T-cell (primary cell): ENCODE measurements at places on chromosomes 6 and 20. TPM values are rescaled to one million over a fixed set of nuclear protein-coding genes. Genes with fewer than 3 reads are reported as not detected.
A peak's percentile ranks its signal among the peaks of the same experiment; 100 is the strongest.

GRCh38 chr20:33005132-33005566, 916 bp upstream of the SUN5 start:
- DNase-seq = peak; percentile 16

RBM24 gene
- total RNA-seq = not detected

TBXT gene
- not detected for total RNA-seq

ADGRB3 gene
- not detected for total RNA-seq

GRCh38 chr6:6661191-6661590, 72.7 kb downstream of the LY86 start:
- no peak for DNase-seq

PI3 gene
- total RNA-seq = not detected

WFDC2 gene
- total RNA-seq = not detected

NRN1 gene
- 0.33 TPM for total RNA-seq

APOM gene
- total RNA-seq = 2.1 TPM

GRCh38 chr6:156808287-156808686, 31.1 kb downstream of the ARID1B start:
- DNase-seq = no peak

DNA sequence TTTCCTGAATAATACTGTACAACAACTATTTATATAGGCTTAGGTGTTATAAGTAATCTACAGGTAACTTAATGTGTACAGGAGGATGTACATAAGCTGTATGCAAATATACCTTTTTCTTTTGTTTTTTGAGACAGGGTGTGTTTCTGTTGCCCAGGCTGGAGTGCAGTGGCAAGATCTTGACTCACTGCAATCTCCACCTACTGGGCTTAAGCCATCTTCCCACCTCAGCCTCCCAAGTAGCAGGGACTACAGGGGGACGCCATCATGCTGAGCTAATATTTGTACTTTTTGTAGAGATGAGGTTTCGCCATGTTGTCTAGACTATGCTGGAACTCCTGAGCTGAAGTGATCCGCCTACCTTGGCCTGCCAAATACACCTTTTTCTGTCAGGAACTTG, 191.7 kb upstream of the ZNF217 start:
- DNase-seq = no peak

DNA sequence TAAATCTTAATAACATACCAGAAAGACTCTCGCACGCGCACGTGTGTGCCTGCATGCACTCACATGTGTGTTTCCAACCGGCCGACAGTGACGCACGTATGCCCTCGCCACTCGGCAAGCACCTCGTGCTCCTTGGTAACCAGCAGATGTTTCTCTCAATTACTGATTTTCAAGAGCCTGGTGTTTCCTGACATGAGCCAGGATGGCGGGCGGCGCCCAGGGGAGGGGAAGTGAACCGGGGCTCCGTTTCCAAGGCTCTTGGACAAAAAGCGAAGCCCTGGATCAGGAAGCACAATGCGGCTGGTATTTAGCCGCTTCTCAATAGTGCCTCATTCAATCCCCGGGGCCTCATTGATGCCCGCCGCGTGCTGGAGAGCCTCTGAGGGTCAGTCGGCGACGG, 37.7 kb downstream of the PMEPA1 start:
- DNase-seq = no peak

SCRT2 gene
- not detected for total RNA-seq

GRCh38 chr6:33654831-33655554, 33.9 kb downstream of the ITPR3 start:
- DNase-seq = no peak

DNA sequence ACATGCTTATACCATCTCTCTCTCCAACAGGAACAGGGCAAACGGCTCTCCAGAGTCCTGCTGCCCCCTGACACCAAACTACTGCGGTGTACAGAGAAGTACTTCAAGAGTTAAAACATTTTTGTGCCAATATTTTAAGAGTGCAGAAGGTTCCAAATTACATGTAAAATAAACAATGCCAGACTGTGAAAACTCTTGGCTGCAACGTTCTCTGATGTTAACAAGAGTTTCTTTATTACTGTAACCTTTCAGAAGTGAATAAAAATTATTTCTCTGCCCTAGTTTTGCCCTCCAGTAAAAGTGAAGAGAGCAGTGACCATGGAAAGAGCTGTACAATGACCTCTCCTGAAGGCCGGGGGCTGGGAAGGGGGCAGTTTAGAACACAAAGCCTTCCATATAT, 41.4 kb upstream of the FAM83C start:
- DNase-seq = no peak

DNA sequence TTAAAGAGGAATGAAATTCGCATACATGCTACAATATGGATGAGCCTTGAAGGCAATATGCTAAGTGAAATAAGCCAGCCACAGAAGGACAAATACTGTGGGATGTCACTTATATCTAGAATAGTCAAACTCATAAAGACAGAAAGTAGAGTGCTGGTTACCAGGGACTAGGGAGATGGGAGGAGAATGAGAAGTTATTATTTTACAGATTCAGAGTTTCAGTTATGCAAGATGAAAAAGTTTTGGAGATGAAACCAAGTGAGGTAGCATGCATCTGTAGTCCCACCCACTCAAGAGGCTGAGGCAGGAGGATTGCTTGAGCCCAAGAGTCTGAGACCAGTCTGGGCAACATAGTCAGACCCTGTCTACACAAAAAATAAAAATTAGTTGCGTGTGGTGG, 82.5 kb upstream of the ARID1B start:
- no peak for DNase-seq

CYB5R4 gene
- total RNA-seq = 20.2 TPM

DNA sequence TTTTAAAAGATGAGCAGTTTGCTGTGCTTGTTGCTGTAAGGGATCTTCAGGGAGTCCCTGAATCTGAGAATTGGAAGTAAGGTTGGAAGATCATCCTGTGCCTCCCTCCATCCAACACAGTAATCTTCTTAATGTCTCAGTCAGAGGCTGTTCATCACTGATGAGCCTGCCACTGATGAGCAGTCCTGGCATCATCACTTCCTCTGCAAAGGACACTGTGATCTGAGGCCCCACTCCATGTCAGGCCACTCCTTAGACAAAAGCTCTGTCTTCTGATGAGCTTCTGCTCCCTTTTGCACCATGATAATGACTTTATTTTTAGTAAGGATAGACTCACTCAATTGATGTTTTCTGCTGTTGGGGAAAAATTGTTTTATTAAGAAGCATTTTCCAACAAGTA, 121.0 kb downstream of the UST start:
- DNase-seq = no peak

- no peak for DNase-seq
These were observed 3.4 kb upstream of the GZF1 start for GRCh38 chr20:23358563-23358906.

PLA2G7 gene
- not detected for total RNA-seq

PGC gene
- total RNA-seq = not detected

DNA sequence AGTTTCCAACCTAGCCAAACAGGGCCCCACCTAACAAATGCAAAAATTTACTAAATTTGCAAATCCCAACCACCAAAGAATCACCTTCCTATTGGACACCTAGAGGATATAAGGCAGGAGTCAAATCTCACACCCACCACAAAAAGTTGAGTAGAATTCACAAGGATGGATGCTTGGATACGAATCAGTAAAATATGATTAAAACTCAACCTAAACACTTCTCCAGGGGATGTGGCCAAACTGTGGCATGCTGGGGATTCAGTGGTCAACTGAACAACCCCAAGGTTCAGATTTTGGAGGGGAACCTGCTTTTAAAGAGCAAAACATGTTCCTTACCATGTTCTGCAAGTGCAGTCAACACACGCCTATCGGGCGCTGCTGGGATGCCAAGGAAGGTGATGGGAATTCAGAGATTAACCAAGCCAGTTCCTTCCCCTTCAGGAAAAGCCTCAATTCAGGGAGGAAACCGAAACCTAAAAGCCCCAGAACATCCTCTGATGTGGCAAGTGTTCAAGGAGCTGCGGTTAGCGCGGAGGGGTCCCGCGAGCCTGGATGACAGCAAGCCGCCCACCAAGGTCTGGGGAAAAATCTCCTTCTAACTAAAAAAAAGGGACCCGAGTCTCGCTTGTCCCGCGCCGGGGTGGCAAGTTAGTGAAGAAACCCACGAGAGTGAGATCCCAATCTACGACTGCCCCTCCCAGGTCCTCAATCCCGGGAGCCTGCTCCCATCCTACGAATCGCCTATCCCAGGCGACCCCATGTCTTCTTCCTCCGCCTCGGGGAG, 902 bp downstream of the SAMHD1 start:
- no peak for DNase-seq

- no peak for DNase-seq
These were observed 80.8 kb downstream of the RCAN2 start for GRCh38 chr6:46410334-46410953.

GRCh38 chr6:110545081-110545872, 68.9 kb upstream of the SLC22A16 start:
- DNase-seq = no peak

GRCh38 chr20:49682798-49683197, 30.9 kb downstream of the B4GALT5 start:
- DNase-seq = no peak

- DNase-seq = no peak
These were observed 225.8 kb upstream of the SOX4 start for GRCh38 chr6:21367649-21368154.

- no peak for DNase-seq
These were observed 122.5 kb upstream of the TIAM2 start for GRCh38 chr6:154872542-154873114.

- DNase-seq = no peak
These were observed at the start of gene DDR1 for GRCh38 chr6:30883685-30884520. Gene DDR1 (plus strand): TSS chr6:30884519. CDS start chr6:30888730, 4,211 bp downstream.

DNA sequence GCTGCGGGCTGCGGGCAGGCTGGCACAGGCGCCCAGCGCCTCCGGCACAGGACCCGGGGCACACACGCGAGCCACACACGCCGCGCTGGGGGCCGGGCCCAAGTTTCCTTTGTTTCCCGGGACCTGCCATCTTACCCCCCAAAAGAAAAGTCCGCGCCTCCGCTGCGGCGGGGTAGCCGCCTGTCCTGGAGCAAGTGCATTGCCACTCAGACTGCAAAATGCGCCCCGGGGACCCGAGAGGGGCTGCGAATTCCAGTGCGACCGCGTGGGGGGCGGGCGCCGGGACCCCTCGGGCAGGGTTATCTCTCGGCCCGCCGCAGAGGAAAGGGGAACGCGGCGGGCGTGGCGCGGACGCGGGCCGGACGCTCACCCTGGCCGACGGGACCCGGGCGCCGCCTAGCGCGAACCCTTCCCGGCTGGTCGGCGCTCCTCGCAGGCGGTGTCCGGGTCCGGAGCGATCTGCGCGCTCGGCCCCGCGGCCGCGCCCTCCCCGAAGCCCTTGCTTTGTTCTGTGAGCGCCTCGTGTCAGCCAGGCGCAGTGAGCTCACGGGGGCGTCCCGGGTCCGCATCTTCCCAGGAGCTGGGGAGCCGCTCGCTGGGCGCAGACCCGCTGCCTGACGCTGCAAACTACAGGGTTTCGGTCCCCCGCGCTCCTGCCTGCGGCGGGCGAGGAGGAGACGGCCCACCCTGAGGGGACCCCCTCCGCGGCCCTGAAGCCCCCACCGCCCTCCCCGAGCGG, 639 bp upstream of the CD24 start:
- DNase-seq = no peak

TCF15 gene
- total RNA-seq = not detected

HLA-DRB1 gene
- 25.9 TPM for total RNA-seq

ZSCAN23 gene
- 1.3 TPM for total RNA-seq

OOEP gene
- total RNA-seq = not detected

GRCh38 chr6:29709188-29709587, 14.0 kb upstream of the HLA-F start:
- no peak for DNase-seq

DNA sequence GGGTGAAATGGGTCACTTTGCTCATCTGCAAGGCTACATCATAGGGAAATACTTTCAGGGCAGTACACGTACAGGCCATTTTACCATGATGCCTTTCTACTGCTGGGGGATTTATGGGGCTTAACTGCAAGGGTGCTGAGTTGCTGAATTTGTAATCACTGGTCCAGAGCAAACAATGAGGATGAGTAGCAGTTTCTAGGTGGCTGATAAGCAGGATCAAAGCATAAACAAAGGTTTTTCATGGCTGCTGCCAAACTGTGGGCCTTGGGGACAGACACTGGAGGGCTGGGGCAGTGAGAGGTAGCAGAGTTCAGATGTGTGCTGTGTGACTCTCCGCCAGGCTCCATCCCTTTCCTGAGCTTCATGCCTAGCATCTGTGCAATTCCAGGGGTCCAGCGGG, 68.3 kb downstream of the CNBD2 start:
- no peak for DNase-seq

GRCh38 chr6:43845646-43846045, 75.6 kb downstream of the VEGFA start:
- no peak for DNase-seq

DNA sequence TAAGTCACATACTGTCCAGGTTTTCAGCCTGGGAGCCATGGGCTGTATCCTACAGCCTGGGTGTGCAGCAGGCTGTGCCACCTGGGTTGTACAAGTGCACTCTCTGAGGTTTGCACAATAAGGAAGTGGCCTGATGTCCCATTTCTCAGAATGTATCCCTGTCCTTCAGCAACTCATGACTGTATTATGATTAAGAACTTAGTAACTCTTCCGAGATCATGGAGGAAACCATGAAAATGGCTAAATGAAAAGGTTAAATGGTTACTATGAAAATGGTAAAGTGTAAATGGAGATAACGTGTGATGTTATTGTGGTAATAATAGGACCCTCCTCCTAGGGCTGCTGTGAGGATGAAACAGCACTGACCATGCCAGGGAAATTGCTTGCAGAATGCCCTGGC, 227.6 kb downstream of the ANKRD60 start:
- DNase-seq = no peak

DNA sequence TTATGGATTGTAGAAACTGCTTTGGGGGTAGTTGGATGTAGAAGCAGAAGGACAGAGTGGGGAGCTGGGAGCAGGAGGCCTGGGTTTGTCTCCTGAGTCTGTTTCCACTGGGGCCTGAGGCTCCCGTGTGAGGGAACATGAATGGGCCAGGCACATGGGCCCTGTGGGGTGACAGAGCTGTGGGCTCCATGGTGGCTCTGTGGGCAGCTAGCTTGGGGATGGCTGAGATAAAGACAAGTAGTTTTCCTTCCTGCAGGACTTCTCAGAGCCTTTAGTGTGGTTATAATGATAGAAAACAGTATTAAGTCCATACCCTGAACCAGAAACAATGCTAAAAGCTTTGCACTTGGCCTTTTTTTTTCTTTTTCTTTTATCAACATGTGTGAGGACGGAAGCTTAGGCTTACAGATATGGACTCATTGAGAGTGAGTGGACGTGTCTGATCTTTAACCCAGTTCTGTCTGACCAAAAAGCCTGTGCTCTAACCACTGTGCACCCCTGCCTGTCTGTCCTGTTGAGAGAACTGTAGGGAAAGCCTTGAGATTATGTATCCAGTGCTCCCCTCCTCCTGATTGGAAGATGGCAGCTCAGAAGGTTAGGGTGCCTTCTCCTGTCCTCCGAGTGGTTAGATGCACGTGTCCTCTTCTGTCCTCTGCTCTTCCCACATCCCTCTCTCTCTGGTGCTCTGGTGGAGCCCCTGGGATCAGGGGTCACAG, 98.3 kb downstream of the CDH26 start:
- no peak for DNase-seq

- no peak for DNase-seq
These were observed 67.0 kb upstream of the SIRPA start for GRCh38 chr20:1827974-1828785.
